Effector memory CD8-positive, alpha-beta T cell (primary cell): ENCODE measurements at places on chromosomes 1 and 21.

GRCh38 chr1:223231581-223231980 lies 88.5 kb upstream of the TLR5 start:
- no peak for DNase-seq

GRCh38 chr1:36258960-36259344 lies 34.7 kb downstream of the THRAP3 start:
- DNase-seq, result no peak

- DNase-seq, result no peak
These were observed 84.2 kb downstream of the NDUFS5 start for GRCh38 chr1:39110325-39110851.

DNA sequence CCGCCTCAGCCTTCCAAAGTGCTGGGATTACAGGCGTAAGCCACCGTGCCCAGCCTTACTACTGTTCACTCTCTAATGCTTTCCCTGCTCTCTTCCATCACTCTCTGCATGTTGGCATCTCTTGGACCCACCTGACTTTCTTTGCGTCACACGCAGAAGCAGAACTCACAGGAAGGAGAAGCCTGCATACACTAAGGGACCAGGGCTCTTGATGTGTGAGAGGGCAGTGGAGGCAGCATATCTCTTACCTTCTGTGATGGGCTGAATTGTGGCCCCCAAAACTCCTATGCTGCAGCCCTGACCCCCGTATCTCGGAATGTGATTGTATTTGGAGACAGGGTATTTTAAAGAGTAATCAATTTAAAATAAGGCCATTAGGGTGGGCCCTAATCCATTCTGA lies 26.7 kb upstream of the SLAMF9 start:
- no peak for DNase-seq

GRCh38 chr1:195373856-195374255 lies 1234.4 kb downstream of the KCNT2 start:
- DNase-seq, result no peak

GRCh38 chr1:180791806-180792205 lies 120.9 kb upstream of the KIAA1614 start:
- DNase-seq, result no peak

DNA sequence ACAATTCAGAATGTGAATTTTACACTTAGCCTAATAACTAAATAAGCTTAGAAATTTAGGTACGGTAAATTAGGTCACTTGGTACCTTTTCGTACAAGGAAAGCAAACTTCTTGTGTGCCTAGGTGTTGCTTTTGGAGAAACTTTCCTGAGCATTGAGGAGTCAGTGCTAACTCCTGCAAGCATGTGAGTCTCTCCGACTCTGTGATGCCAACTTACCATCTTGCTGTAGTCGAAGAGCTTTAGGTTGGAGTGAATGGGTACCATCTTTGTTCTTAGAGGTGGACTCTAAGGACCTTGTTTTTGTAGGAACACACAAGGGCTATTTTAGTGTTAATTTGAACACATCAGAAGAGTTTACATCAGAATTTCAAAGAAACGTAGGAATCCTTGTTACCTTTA lies 688.9 kb downstream of the USP25 start:
- DNase-seq, result no peak

GRCh38 chr21:43818685-43819084 lies 29.3 kb downstream of the RRP1 start:
- no peak for DNase-seq

- DNase-seq, result no peak
These were observed 63.1 kb upstream of the DPT start for GRCh38 chr1:168792142-168792541.

GRCh38 chr1:147272042-147272441 lies 29.6 kb downstream of the CHD1L start:
- no peak for DNase-seq

DNA sequence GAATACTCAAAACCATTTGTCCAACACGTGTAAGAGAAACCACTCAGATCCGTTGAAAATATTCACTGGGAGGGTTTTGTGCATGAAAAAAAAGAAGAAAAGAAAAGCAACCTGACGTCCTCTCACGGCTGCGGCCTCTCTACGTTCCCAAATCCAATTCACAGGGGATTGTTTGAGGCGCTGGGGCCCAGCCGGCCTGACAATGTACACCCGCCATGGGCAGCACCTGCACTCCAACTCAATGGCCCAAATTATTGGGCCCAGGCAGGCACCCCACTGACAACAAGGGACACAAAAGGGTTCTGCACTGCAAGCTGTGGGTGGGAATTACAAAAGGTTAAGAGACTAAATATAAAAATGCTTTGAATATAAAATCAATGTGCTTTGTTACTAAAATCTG lies 41.5 kb downstream of the MORN1 start:
- no peak for DNase-seq

DNA sequence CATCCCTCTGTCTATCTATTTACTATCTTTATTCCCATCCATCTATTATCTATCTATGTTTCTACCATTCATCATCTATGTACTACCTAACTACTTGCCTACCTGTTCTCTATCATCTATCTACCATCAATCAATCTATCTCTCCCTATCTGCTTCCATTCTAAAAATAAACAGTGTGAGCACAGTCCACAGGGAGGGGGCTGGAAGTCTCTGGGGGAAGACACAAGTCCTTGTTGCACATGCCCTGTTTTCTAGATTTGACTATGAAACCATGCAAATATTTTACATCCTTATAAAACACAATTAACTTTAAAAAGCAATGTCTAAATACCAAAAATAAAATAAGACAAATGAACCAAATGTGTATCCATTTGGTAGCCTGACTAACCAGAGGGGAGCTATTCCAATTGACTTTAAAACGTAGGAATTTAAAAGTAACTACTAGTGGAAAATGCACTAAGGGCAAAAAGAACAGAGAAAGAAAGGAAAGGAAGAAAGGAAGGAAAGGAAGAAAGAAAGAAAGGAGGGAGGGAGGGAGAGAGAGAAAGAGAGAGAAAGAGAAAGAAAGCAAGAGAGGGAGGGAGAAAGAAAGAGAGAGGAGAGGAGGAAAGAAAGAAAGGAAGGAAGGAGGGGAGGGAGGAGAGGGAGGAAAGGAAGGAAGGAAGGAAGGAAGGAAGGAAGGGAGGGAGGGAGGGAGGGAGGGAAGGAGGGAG lies 13.6 kb upstream of the RIPK4 start:
- DNase-seq, result no peak

DNA sequence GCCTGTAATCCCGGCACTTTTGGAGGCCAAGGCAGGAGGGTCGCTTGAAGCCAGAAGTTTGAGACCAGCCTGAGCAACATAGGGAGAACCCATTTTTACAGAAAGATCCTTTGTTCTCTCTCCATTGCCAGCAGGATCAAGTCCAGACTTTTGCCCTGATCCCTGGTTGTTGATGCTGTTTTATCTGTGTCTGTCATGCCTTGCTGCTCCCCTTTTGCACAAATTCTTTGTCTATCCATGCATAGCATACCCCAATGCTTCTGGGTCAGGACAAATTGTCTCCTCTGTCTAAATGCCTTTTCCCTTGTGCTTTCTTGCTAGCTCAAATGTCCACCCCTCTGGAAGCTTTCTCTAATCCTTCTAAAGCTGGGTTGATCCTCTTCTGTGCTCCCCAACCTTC lies 25.3 kb upstream of the FAAH start:
- no peak for DNase-seq

DNA sequence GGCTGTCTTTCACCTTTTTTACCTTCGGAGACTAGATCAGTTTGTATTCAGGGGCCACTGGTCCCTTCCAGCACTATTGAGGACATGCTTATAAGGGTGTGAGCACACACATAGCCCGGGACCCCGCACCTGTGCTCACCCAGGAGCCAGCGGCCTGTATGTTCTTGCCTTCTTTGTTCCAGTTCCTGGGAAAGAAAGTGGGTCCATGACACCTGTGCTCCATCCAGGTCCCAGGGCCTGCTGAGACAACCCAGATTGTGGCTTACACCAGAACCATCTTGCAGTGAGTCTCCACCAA lies 207.8 kb downstream of the TOMM20 start:
- DNase-seq, result no peak

DNA sequence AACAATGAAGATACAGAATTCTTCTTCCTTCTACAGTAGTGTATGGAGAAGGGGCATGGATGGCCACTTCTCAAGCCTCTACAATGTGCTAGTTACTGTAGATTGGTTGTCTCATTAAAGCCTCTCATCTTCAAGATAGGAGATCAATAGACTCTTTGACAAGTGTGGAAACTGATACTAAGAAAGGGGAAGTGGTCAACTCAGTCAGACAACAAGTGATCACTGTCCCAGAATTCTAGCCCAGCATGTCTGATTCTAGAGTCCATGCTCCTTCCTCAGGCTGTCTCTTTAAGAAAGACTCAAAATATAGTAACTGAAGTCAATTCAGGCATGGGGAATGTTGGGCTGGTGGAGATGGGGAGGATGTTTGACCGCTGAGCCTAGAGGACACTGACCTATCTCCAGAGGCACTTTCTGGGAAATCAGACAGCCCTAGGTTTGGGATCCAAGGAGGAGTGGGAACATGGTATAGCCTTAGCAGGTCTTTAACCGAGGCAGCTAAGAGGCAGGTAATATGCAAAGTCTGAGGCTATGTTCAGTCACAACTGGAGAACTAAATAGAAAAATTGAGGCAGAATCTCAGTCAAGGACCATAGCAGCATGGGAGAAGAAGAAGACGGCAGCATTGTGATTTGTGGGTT lies 39.3 kb upstream of the EYA3 start:
- no peak for DNase-seq

DNA sequence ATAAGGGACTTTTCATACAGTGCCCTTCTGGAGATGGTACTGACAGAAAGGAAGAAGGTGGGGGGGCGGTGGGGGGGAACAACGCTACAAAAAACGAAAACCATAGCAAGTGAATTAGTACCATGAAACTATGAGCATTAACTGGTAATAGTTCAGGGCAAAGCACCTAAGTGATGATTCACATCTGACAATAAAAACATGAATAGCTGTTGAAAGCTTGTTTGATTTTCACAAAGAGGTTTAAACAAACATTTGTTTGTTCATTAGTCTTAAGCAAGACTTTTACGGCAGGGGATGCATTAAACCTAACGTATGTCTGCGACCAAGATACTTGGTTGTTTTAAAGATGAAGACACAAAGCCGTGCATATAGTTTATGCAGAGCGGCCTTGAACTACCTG lies 177.5 kb downstream of the LMO4 start:
- no peak for DNase-seq

DNA sequence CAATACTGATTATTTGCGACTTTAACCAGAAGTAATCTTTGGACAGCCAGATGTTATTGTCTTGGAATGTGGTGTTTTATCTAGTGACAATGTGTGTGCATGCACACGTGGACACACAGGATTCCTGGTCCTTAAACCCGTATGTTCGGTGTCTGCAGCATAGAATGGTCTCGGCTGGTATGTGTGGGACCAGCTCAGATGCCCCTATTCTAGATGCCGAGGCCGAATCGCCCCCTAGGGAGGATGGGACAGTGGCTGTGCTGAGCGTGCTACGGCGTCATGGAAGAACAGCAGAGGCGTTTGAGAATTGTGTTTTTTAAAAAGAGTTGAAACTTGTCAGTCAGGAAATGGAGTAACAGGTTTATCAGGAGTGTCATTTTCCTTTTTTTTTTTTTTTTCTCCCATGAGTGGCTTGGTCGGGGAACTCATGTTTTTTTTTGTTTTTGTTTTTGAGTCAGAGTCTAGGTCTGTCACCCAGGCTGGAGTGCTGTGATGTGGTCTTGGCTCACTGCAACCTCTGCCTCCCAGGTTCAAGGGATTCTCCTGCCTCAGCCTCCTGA lies 30.1 kb downstream of the SKI start:
- no peak for DNase-seq

DNA sequence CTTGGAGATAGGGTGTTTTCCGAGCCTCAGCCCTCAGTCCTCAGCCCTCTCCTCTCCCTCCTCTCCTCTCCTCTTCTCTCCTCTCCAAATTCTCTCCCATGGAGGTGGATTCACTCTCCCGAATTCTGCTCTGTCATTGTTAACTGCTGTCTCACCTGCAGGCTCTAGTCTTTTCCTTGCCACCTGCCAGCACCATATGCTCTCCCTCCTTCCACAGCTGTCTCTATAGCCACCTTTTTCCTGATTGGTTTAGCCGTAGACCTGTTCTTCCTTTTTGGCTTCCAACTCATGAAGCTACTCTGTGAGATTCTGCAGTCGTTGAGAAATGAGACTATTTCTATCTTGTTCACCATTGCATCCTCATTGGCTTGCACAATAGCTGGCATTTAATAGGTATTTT lies 19.7 kb downstream of the COG2 start:
- DNase-seq, result no peak

DNA sequence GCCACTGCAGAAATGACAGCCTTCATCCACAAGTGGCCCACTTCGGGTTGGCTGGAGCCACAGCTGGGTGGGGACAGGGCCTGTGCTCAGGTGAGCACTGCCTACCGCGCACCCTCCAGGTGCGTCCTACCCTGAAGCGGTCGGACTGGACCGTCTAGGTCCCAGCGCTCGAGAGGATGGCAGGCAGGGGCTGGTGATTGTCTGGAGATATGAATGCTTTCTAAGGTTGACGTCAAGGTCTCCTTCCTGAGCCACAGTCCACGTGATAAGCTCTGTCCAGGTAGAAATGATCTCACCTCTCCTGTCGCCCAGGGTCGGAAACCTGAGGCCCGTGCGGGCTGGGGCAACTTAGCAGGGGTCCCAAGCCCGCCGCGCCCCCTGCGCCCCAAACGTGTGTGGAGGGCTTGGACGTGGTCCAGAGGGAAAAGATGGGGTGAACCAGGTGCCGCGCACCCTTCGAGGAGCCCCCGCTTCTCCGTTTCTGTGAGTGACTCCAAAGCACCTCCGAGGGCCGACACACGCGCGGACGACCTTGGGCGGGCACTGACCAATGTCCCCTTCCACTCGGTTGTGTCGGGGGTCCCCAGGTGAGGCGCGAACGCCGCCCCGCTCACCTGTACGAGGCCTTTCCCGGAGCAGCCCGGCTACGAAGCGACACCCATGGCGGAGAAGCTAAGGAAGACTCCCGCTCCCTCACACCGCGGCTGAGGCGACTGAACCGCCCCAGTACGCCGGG lies 853 bp upstream of the DOP1B start:
- no peak for DNase-seq

- DNase-seq, result no peak
These were observed 137.7 kb downstream of the RUNX1 start for GRCh38 chr21:34911360-34911759.

- DNase-seq, result no peak
These were observed 792 bp downstream of the GOLPH3L start for GRCh38 chr1:150696162-150696561.

- DNase-seq, result no peak
These were observed 3.5 kb upstream of the SH3BGRL3 start for GRCh38 chr1:26276432-26276838.

DNA sequence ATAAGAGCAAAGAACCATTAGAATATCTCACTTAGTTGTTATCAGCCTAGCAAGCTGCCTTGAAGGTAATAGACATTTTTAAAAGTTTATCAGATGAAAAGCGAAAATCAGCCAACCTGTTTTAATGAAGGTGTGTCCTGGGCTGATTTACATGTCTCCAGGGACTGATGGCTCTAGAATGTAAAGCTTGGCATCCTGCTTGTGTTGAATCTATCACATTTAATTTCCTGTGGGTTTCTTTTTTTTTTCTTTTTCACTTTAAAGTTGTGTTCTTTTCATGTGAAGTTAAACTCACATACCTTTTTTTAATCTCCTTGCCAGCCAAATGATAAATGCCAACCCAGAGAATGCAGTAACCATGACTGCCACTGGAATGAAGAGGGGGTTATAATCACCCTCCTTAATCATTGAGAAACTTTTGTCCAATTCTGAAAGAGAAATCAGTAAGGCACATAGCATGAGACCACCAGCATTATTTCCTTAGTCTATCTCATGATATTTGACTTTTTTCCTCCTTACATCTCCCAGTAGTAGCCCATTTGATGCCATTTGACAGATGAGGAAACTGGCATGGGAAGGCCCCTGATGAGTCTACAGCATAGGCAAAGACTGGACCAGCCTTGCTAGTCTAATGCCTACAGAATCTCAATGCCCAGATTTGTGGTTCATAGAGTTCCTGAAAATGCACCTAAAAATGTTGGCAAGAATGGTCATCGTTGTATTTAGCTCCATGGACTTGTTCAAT lies 10.0 kb downstream of the SELL start:
- no peak for DNase-seq
